MG63 (cell line): ENCODE measurements at places on chromosomes 6 and 20. TPM values are rescaled to one million over a fixed set of nuclear protein-coding genes. Genes with fewer than 3 reads are reported as not detected.

Gene CCDC170
- total RNA-seq: not detected in 2 replicates

Gene RHAG
- not detected in 2 replicates for total RNA-seq

Gene FOXF2
- total RNA-seq: 2.0 and 4.0 TPM in 2 replicates

Gene ULBP3
- 2.9 and 15.8 TPM in 2 replicates for total RNA-seq

Gene SYNGAP1
- total RNA-seq: 0.92 and 0.96 TPM in 2 replicates

Gene ANGPT4
- total RNA-seq: not detected in 2 replicates

Gene TFAP2D
- not detected in 2 replicates for total RNA-seq

Gene SLC22A23
- total RNA-seq: 0.12 and 2.8 TPM in 2 replicates

Gene LTB
- total RNA-seq: not detected in 2 replicates

Gene OR2J3
- total RNA-seq: not detected in 2 replicates

Gene C6orf15
- 0.91 TPM in 1 of 2 replicates, not detected in the other for total RNA-seq

Gene VWA7
- total RNA-seq: 0.13 and 0.84 TPM in 2 replicates

Gene DSN1
- 36.0 and 52.2 TPM in 2 replicates for total RNA-seq

Gene TP53INP2
- total RNA-seq: 0.20 TPM in 1 of 2 replicates, not detected in the other

Gene HLA-DQA2
- not detected in 2 replicates for total RNA-seq

Gene PRR18
- 0.05 and 1.3 TPM in 2 replicates for total RNA-seq

Gene EPHA7
- 4.3 and 7.0 TPM in 2 replicates for total RNA-seq

Gene LIN28B
- total RNA-seq: not detected in 2 replicates

Gene USP49
- total RNA-seq: 1.1 and 1.3 TPM in 2 replicates

Gene SLC17A2
- total RNA-seq: not detected in 2 replicates

Gene TRIM31
- total RNA-seq: not detected in 2 replicates

Gene FOXC1
- 2.2 and 5.5 TPM in 2 replicates for total RNA-seq

Gene CCR6
- not detected in 2 replicates for total RNA-seq

Gene ATP9A
- total RNA-seq: 9.6 and 11.1 TPM in 2 replicates

Gene EMILIN3
- 0.76 TPM in 1 of 2 replicates, not detected in the other for total RNA-seq

Gene OXT
- not detected in 2 replicates for total RNA-seq

Gene CLPSL1
- not detected in 2 replicates for total RNA-seq

Gene POM121L2
- total RNA-seq: not detected in 2 replicates

Gene SLC12A5
- 0.15 and 0.72 TPM in 2 replicates for total RNA-seq
